Nucleus accumbens (tissue), 56 donors: ENCODE measurements at places on chromosomes 3 and 15.

GRCh38 chr3:171135549-171135948, 109.0 kb upstream of the SLC2A2 start:
- DNase-seq, result no peak

- no peak for DNase-seq
These were observed 166.2 kb downstream of the ADAMTS17 start for GRCh38 chr15:100175406-100176114.

DNA sequence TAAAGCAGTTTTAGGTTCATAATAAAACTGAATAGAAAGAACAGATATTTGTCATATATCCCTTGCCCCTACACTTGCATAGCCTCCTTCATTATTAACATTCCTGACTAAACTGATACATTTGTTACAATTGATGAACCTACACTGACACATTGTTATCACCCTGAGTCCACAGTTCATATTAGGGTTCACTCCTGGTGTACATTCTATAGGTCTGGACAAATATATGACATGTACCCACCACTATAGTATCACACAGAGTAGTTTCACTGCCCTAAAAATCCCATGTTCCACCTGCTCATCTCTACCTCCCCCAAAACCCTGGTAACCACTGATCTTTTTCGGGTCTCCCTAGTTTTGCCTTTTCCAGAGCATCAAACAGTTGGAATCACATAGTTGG, 13.8 kb downstream of the DCBLD2 start:
- no peak for DNase-seq

DNA sequence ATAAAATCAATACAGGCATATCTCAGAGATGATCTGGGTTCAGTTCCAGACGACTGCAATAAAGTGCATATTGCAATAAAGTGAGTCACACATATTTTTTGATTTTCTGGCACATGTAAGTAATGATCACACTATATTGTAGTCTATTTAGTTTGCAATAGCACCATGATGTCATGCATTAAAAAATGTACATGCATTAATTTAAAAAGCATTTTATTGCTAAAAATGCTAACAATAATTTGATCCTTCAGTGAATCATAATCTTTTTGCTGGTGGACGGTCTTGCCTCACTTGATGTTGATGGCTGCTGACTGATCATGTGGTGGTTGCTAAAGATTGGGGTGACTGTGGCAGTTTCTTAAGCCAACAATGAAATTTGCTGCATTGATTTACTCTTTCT, 511.1 kb downstream of the OTOL1 start:
- no peak for DNase-seq

GRCh38 chr3:30934208-30934550, 39.7 kb upstream of the GADL1 start:
- no peak for DNase-seq

- DNase-seq, result no peak
These were observed 272.2 kb upstream of the NR2F2 start for GRCh38 chr15:96058103-96058851.

DNA sequence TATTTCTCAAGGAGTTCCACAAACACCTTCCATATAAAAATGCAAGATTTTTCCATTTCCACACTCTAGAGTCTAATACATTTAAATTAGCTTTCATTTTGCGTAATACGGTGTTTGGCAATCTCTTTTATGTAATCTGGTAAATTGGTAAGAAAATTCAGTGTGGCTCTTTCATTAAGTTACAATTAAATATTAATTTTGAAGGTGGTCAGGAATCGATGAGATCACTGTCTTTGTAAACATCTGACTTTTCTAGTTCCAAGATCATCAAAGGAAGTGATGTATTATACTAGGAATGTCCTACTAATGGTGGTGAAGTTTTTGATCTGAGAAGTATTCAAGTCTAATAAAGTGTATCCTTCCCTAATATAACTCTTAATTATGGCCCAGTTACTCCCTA, 1.1 kb upstream of the UTS2B start:
- DNase-seq, result no peak

- no peak for DNase-seq
These were observed 58.4 kb downstream of the NME9 start for GRCh38 chr3:138271189-138271794.

GRCh38 chr3:50327129-50327528, 894 bp downstream of the TUSC2 start:
- no peak for DNase-seq

DNA sequence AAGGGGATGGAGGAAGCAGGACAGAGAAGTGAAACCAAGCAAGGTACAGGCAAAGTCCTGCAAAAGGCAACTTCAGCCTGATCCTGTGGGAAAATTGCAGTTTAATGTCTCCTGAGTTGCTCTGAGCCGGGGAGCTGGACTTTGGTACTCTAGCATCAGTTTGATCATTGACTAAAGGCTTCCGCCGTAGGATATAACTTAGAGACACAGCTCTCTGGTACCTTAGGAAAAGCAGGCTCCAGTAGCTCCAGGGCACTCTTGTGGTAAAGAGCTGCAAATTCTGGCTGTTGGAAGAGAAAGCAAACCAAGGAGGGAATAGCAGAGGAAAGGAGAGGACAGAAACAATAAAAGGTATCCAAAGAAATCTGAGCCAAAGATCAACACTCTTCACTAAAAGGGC, 521.1 kb downstream of the PLOD2 start:
- no peak for DNase-seq

DNA sequence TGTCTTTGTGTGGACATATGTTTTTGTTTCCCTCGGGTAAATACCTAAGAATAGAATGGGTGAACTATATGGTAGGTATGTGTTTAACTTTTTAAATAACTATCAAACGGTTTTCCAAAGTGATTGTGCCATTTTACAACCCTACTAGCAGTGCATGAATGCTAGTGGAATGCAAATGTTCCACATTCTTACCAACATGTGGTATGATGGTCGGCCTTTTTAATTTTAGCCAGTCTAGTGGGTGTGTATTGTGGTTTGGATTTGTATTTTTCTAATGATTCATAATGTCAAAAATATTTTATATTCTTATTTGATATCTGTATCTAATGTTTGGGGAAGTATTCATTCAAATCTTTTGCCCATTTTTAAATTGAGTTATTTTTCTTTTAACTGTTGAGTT, 68.2 kb upstream of the SMAD3 start:
- DNase-seq, result no peak

- DNase-seq, result no peak
These were observed 36.7 kb upstream of the CCDC174 start for GRCh38 chr3:14614862-14615261.

- no peak for DNase-seq
These were observed 360.7 kb downstream of the PTPRG start for GRCh38 chr3:61922118-61922517.

GRCh38 chr3:12973827-12974226, 99.4 kb downstream of the IQSEC1 start:
- DNase-seq, result no peak

DNA sequence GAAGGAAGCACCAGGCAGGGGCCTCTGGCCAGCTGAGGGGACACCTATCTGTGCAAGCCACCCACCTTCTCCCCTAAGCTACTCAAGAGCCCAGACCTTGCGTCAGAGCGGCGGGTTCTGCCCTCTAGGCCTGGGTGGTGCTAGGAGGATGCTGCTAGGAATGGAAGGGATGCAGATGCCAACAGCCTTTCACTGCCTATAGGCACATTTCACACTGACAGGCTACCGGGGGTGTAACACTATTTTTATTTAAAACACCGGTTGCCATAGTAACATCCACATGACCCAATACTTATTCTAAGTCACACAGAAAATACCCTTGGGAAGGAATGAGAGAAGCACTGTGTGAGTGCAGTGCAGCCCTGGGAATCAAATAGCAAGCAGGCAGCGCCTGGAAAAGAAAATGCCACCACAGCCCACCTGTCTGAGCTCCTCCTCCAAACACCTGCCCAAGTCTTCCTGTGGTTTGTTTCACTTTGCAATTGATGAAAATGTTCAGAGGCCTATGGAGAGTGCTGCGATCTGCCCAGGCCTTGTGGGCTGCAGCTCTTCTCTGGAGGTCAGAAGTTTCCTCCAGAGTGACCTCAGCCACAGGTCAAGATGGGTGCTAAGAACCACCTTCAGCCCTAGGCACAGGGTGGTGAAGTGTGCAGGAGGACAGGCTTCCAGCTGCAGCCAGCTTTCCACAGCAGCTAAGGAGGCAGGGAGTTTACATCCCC, 113.5 kb upstream of the TOPAZ1 start:
- DNase-seq, result peak; percentile 53

GRCh38 chr3:123657568-123657967, 72.7 kb upstream of the HACD2 start:
- DNase-seq, result no peak

GRCh38 chr3:179416681-179417080, 34.6 kb downstream of the GNB4 start:
- DNase-seq, result no peak

DNA sequence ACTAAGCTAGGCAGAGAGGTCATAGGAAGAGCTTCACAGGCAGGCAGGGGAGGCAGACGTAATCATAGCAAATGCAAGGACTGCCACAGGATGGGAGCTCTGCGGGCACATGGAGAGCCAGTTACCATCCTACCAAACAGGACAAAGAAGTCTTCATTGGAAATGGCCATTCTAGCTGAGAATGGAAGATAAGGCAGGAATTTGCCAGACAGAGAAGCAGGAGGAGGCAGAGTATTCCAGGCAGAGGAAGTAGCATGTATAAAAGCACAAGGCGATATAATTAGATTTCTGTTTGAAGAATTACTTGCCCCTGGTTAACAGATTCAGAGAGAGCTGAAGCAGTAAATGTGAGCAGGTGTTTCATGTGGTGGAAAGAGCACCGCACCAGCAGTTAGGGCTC, 3.5 kb upstream of the SEMA5B start:
- DNase-seq, result no peak

DNA sequence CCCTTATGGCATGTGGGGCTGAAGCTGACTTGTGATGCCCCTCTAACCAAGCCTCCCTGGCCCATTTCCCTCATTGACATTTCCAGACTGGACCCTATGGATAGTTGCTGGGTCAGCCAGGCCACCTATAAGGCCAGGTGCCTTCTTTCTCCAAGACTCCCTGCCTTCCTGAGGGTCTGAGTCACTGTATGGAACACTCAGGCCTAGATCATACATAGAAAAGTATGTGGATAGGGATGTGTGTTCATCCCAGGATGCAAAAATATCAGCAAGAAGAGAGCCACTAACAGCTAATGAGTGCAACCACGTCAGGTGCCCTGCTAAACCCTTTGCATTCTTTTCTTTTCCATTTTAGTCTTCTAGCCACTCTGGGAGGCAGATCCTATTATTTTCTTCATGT, 168.4 kb upstream of the WNT5A start:
- DNase-seq, result no peak

DNA sequence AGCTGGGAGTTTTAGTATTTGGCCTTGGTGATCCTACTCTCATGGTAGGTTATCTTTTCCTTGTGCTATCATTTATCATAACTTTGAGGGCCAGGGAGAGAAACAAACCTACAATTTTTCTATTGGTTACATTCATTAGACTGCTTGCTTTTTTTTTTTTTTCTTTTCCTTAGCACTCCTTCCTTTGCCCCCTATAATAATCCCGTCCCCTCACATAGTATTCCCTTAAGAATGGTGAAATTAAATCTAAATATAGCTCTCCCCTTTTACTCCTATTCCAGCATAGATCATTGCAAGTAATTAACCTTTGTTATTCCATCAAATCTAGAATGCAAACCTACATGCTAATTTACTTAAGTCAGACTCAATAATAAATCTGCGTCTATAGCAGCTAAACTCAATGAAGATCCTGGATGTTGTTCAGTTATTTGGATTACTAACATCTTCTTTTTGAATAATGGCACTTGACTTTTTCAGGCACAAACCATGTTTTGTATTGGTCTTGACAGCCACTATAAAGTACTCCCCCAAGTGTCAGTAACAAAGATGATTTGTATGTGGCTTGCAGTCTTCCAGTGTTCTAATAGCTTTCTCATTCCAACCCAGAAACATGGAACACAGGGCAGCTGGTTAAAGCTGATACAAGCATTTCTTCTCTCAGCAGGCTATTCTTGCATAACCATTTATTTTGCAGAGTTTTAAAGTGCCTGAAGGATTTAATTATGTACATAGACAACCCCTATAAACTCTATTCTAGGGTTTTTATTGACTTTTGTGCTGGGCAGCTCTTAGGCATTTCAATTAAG, 420.6 kb downstream of the MECOM start:
- no peak for DNase-seq

DNA sequence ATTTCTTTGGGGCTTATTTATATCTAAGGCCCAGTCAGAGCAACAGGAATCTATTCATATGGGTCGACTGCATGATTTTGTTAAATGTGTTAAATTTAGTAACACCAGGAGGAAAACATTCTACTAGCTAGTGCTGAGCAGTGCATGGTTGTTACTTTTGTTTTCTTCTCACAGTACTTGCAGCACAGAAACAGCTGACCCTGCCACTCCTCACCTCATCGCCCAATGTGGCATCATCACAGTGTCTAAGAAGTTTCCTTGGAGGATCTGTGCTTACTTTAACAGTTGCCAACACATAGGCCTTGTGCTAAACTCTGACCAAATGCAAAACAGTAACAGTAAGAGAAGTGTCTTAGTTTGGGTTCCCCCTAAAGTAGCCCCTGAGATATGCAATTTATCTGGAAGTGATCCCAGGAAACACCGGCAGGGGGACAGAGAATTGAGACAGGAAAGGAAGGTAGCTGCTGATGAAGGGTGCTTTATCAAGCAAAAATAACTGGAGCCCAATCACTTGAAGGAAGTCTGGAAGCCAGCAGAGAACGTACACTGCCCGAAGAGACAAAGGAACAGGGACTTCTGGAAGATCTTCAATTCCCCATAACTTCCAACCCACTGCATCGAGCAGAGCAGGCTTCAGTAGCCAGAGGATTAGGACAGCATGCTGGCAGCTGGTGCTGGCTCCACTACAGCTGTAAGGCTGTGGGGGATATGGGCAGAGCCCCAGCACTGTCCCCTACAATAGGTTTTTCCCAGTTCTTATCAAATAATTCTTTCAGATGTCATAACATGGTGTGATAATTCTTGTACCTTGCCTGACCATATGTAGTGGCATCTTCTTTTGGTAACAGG, 36.0 kb upstream of the ULK4 start:
- DNase-seq, result peak; percentile 11

DNA sequence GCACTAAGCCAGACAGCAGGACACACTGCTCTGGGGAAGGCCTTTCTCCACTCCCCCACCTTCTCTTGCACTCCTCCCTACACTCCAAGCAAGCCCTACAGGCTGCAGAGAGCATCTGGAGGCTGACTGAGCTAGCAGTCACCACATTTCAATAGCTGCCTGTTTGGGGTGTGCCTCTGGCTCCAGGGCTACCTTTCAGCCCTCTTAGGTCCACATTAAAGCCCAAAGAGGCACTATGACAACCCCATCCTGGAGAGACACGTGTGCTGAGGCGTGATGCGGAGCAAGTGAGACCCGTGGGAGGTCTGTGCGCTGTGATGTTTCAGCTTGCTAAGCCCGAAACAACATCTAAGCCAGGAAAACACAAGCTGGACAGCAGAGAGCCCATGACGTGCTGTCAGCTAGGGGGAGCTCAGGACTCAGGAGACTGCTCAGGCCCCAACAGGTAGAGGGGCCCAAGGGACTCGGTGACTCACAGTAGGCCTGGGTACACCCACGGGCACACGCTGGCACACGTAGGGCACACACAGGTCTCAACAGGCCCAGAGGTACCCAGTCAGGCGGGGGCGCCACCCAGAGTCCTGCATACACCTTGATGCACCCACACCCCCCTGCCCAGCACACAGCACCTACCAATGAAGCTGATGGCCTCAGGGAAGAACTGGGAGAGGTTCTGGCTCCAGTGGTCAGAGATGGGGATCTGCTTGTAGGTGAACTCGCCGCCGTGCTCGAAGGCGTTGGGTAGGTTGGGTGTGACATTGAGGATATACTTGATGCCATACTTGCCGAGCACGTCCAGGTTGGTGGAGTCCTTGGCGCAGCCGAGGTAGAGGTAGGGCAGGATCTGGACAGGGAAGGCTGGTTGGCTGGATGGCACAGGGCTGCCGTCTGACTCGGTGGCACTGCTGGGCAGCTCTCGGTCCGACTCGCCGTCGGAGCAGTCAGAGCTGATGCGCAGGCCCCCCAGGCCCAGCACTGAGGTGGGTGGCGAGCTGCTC, 2.8 kb downstream of the DUSP7 start:
- peak; percentile 65 for DNase-seq
